ENCODE measurements at places on chromosomes 1 and 21. TPM values are rescaled to one million over a fixed set of nuclear protein-coding genes. Genes with fewer than 3 reads are reported as not detected.

DNA sequence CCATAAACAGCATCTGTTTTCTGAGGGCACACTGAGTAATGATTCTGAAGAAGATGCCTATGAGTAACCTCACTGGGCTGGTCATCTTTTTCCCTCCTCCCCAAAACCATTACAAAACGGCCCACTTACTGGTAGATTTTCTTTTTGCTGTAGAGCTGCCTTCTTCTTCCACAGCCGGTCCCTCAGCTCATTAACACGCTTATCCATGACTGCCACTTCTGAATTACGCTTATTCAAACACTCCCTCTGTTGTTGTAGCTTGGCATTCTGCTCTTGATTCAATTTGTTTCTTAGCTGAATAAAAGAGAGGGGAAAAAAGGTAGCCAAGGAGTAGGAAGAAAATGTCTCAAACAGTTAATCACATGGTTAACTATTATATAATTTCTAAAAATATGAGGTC, 43.1 kb downstream of the TP53BP2 start:
- DNase-seq = no peak

GRCh38 chr1:157163273-157164127, 25.3 kb upstream of the ETV3 start:
- peak; percentile 84 for DNase-seq

DNA sequence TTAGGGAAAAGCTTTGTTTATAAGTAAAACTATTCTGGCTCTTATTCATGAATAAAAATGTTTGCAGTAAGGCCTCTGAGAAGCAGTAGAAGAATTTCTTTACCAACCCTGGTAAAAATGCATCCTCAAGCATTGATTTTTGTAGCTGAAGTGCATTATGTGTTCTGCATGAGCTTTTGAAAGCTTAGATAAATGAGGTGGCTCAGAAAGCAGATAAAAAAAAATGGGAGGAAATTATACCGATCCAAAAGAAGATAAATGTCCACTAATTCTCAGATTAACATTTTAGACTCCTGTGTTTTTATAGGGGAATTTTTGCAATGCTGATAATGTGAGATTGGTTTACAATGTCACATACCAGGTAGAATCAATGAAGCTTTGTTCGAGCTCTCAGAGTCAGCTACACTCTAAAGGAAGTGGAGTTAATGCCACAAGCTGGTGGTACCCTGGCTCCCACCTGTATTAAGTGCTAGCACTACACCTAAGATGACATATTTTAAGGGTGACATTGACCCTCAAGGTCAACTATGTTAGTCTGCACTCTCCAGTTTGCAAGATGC, 85.5 kb upstream of the SELENON start:
- DNase-seq = no peak

GRCh38 chr1:206653715-206654459, 18.6 kb downstream of the DYRK3 start:
- no peak for DNase-seq

- no peak for DNase-seq
These were observed 189.0 kb upstream of the FGGY start for GRCh38 chr1:59107916-59108315.

The LPAR3 gene
- polyA plus RNA-seq = not detected

The PAQR6 gene
- 0.22 TPM for polyA plus RNA-seq

The LCE1F gene
- polyA plus RNA-seq = not detected

The CELA3A gene
- polyA plus RNA-seq = not detected

The FAM72C gene
- 0.13 TPM for polyA plus RNA-seq
